Stimulated activated CD8-positive, alpha-beta memory T cell treated with anti-CD3 and anti-CD28 coated beads, Interleukin-4, amount 100 ng/mL, for 24 hours (primary cell): ENCODE measurements at places on chromosomes 12 and 14.
A peak's percentile ranks its signal among the peaks of the same experiment; 100 is the strongest.

DNA sequence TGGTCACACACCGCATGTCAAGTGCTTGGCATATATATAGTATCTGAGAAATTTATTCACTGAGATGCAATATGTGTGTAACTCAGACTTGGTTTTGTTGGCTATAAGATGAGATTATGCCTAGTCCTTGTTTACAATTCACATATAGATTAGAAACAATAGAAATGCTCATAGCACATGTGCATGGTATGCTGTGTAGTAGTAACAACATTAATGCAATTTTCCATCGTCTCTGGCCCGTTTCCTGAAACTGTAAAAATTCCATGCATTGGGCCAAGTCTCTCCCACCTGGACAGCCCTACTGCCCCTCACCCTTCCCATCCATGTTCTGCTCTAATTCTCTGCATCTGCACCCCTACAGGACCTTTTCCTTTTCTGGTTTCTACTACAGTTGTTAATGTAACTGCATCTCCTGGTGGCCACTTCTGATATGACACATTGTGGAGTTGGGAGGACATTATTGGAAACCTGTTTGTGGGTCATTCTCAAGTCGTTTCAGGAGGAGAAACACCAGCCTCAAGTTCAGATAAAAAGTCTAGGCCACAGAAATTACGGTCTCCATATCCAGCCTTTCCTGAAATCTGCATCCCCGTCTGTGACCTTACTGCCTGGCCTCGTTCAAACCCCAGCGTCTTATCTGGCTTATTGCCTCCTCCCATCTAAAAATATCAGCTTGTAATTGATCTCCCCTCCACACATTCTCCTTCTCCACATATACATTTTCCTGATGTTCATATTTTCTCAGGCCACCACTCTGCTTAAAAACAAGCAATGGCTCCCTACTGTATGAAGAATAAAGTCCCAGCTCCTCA, 37.5 kb downstream of the EMP1 start:
- no peak for DNase-seq

GRCh38 chr12:120628919-120629318, 11.5 kb upstream of the CABP1 start:
- DNase-seq = no peak

DNA sequence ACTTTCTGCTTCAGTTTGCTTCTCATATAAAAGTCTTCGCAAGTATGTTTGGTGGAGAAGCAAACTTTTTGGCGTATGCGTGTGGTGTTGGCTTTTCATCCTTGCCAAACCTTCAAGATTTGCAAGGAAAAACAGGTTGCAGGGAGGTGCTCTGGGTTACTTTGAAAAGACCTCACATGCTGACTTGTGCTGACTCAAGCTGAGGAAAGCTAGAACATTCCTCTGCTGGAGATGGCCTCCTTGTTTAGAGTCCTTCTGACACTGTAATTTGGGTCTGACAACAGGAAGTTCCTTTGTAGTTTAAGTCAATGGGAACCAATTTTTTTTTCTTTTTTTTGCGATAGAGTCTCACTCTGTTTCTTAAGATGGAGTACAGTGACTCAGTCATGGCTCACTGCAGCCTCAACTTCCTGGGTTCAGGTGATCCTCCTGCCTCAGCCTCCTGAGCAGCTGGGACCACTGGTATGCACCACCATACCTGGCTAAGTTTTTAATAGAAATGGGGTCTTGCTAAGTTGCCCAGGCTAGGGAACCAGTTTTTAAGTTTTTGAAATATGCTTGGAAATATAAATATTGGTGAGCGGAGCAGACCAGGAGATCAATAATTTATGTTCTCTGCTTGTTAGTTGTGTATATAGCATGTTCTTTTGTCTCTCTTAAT, 2.6 kb upstream of the ACACB start:
- DNase-seq = no peak

GRCh38 chr14:94021416-94022157, 4.6 kb upstream of the OTUB2 start:
- DNase-seq = no peak

- DNase-seq = no peak
Measured at GRCh38 chr14:104926619-104927431, 2.1 kb downstream of the PLD4 start.

DNA sequence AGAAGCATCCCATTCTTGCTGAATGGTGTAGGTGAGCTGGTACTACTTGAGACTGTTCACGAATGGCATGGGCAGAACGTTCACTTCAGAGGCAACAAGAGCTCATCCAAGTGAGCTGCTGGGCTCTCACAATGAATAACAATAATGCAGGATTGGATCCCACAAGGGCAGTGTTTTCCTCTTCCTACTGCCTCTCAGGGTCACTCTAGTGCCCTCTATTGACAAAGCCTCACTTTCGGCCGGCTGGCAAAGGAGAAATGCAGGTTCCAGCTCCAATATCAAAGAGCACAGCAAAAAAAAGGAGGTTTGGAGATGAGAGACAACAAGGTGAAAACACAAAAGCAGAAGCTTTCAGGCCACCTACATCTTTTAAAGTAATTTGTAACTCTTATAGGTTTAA, 74.6 kb upstream of the MYF6 start:
- no peak for DNase-seq

DNA sequence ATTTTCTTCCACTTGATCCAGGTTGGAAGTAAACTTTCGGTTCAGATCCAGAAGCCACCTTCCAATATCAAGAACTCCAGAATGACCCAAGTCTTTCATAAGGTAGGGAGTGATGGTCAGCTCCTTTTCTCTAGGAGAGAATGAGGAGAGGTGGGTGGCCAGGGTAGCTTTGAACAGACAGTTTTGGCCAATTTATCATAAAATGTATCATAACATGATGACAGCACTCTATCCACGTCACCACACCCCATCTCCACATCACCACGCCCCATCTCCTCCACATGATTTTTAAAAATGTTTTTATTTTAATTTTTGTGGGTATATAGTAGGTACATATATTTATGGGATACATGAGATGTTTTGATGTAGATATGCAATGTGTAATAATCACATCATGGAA, 26.9 kb downstream of the DYRK4 start:
- DNase-seq = no peak

DNA sequence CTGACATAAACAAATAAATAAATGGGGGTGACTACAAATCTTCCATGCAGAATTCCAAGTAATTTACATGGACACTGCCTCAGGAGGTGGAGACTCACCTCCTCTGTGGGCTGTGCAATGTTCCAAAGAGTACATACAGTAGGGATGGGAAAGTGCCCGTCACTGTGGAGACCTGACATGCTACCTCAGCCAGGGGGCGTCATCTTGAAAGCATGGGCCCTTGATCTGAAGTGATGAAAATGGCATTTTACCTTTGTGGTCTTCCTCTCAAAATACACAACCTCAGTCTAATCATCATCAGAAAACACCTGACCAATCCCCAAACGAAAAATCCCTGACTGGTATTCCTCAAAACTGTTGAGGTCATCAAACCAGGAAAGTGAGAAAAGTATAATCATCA, 48.4 kb downstream of the ANAPC7 start:
- DNase-seq = no peak

DNA sequence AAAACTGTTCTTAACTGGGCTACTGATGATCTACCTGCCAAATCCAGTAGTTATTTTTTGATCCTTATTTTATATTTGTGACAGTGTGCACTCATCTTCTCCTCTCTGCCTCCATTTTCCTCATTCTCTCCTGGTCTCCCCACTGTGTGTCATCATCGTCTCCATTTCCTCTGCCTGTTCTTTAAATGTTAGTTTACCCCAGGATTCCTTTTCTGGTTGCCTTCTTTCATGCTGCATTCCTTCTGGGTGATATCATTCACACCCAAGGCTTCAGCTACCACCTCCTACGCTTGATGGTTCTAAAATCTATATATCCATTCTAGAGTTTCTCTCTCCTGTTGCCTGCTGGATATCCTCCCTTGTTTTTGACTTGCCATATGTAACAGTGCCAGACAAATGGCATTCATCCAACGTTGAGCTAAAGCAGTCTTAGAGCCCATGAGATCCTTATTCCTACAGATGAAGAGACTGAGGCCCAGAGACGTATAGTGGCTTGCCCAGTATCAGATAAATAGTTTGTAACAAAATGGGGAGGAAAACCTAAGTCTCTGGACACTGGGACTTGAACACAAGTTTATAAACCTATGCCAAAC, 109.5 kb downstream of the DIP2B start:
- DNase-seq = no peak

DNA sequence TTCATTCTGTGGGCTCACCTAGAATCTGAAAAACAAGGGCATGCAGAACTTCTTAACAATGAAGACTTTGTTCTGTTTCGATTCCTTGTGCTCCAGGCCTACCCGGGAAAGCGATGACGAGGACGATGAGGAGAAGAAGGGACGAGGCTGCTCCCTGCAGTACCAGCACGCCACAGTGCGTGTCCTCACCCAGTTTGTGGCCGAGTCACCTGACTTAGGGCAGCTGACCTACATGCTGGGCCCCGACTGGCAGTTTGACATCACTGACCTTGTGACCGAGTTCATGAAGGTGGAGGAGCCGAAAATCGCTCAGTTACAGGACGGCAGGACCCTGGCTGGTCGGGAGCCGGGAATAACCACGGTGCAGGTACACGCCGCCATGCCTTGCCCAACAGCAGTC, 585.4 kb downstream of the AACS start:
- no peak for DNase-seq

- peak; percentile 67 for DNase-seq
Measured at GRCh38 chr12:125183187-125184067, 118.2 kb downstream of the AACS start.

GRCh38 chr14:48670939-48671338, 915.2 kb downstream of the RPS29 start:
- no peak for DNase-seq

DNA sequence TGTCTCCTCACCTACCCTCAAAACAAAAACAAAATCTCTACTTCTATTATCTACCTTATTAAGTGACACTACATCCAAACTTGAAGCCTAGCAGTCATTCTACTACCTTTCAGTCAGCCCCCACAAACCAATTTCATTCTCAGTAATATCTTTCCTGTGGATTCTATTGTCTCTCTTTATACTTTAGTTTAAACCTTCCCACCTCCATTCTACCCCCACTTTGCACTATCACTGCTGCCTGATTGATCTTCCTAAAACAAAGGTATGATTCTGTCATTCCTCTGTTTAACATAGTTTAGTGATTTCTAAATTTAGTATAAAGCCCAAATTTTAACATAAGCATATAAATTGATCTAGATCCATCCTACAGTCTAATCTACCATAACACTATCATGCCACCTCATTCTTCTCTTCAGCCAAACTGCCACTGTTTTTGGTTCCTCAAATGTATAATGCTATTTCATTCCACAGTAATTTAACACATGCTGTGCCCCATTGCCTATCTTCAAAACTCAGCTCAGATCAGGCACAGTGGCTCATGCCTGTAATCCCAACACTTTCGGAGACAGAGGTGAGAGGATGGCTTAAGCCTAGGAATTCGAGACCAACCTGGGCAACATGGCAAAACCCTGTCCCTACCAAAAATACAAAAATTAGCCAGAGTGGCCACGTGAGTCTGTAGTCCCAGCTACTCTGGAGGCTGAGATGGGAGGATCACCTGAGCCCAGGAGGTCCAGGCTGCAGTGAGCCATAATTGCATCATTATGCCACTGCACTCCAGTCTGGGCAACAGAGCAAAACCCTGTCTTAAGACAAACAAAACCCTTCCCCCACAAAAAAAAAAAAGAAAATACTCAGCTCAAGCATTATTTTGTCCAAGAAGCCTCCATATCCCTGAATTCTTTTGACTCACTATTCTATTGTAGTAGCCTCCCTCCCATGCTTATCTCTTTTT, 3.1 kb upstream of the STRN3 start:
- no peak for DNase-seq

GRCh38 chr14:60989599-60989998, 8.6 kb downstream of the SLC38A6 start:
- DNase-seq = no peak

DNA sequence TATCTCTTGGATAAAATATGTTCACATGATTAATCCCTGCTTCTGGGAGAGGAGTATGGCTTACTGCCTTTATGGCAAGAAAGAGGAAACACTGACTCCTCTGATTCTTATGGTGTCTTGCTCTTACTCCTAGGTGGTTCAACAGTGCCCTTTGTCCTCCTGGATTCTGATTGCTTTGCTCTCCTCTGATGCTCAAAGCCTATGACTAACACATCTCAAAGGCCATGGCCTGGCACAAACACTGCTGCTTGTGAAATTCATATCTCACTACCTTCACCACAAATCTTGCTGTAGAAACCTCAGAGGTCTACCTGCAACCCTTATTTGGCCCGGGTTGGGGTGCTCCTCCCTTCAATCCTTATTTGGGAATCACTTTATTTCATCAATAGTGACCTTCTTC, 217.2 kb downstream of the C12orf50 start:
- no peak for DNase-seq
